ENCODE measurements at places on chromosomes 1 and 21.

DNA sequence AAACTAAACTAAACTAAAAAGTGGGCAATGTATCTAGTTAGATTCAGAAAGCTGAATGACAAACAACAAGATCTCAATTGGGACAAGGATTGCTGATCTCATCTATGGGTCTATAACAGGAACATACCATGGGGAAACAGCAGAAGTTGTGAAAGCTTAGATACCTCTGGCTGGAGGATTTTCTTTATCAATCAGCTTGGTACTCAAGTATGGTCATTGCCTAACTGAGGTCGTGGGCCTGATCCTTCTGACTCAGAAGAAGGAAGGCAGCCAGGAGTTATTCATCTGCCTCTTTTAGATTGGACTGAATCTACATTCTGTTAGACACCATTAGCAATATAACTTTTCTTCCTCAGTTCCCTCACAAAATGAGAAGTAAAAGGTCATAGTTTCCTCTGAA, 39.7 kb downstream of the DNTTIP2 start:
- DNase-seq: peak; percentile 28

- DNase-seq: no peak
Observed at GRCh38 chr1:2961661-2962060, 59.6 kb upstream of the ACTRT2 start.

DNA sequence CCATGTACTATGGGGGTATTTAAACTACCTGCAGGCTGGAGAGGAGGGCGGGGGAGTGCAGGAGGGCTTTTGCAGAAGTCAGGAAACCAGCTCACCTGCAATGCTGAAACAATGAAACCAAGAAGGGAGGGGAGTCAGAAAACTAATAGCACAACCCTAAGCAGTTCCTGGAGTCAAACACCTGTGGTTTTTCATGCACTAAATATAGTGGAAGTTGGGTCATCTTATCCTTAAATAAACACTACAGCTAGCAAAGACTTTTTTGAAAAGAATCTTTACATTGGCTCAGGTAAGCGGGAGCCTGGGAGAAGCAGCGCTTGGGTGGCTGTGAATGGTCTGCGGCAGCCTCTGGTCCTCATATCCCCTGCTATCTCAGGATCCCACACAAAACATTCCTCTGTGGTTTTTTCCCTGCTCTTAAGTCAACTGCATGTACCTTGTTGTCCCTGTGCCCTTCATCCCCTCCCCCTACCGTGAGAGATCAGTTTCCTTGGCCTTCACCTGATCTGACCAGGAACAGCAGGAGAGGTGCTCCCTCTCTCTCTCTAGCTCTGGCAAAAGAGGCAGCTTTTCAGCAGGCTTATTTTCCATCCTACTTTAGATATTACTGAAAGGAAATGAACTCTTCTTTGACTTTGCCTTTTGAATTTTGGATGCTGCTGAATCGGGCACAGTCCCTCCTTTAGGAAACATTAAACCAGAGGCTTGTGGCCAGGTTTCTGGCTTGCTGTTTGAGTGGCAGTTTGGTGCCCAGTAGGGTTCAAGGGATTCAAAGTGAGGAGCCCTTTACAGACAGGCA, 26.6 kb downstream of the TENT5C start:
- DNase-seq: no peak

DNA sequence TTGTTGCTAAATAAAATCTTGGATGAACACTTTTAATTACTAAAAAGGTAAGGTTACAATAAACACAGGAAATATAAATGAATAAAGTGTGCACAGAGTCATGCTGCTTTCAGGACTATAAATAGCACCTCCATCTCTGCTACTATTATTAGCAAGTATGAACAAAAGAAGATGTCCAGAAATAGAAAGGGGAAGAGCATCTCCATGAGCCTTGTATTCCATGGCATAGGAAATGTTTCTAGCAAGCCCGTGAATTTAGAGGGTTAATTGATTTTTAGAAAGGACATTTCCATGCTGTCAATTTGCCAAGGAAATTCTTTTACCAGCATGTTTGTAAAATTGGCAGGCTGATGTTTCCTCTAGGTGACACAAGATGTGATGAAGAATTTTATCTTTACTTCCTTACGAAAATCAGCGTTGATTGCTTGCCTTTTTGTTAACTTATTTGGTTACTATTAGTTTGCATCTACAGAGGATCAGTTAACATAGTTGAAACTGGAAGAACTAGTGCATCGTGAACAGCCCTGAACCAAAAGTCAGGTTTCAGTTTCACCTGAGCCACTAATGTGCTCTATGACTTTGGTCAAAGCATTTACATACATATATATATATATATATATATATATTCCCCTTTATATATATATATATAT, 45.3 kb downstream of the NR5A2 start:
- DNase-seq: no peak

DNA sequence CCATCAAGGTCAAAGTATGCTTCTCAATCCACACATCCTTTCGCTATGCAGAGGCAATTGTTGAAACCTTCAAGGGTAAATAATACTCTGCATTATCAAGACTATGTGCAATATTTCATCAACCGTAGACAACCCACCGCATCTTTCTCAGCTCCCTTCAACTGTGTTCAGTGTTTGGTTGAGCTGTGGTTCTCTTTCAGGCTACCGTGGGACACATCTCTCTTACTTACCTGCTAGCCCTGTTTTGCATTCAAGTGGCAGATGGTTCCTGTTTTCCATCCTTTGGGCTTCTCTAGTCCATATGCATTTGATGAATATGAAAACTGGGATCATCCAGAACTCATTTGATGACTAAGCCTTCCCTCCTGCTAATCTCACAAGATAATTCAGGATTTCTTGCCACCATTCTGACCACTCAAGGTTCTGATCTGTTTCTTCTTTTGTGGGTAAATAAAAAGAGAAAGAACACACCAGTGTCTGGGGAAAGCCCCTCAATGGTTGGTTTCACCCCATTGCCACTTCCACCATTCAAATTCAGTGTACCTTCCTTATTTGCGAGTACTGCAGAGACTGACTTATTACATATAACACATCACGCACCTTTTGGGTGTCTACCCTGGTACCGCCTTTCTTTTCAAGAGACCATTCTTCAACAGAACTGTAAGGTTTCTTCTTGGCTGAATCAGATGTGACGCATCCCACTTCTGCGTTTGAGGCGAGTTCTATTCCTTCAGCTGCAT, 61.7 kb downstream of the BACE2 start:
- no peak for DNase-seq

- no peak for DNase-seq
Observed at GRCh38 chr1:212628046-212628445, 19.5 kb downstream of the ATF3 start.

DNA sequence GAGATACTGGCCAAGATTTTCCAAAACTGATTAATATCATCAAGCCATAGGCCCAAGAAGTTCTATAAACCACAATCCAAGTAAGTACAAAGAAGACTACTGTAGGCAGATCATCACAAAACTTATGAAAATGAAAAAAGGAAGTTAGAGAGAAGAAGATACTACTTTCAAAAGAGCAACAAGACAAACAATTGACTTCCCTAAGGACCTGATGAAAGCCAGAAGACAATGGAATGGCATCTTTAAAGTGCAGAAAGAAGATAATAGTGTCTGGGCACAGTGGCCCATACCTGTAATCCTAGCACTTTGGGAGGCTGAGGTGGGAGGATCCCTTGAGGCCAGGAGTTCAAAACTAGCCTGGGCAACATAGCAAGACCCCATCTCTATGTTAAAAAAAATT, 243.1 kb downstream of the PRDM2 start:
- no peak for DNase-seq

Data from hematopoietic multipotent progenitor cell treated with erythropoietin and hydrocortisone succinate and interleukin-3 and kit ligand, for 6 days (in vitro differentiated cells).